ENCODE measurements at places on chromosomes 6 and 20.

GRCh38 chr6:144214622-144215401 lies 64.5 kb downstream of the STX11 start:
- DNase-seq = no peak

- DNase-seq = no peak
Measured at GRCh38 chr20:56592211-56592610, 36.9 kb upstream of the TFAP2C start.

DNA sequence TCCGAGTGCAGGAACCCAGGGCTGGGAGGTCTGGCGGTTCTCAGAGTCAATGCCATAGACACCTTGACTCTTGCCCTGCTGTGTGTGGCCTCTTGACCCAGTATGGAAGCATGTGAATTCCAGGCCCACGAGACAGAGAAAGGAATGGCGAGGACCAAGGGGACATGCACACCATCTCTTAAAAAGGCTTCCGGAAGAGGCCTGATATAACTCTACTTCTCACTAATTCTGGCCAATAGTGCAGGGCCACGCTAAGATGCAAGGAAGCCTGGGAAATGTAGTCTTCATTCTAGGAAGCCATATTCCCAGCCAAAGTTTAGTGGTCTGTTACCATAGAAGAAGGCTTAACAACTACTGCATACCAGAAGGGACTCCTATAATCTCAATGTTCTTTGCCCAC lies 177.0 kb upstream of the KCNG1 start:
- no peak for DNase-seq

DNA sequence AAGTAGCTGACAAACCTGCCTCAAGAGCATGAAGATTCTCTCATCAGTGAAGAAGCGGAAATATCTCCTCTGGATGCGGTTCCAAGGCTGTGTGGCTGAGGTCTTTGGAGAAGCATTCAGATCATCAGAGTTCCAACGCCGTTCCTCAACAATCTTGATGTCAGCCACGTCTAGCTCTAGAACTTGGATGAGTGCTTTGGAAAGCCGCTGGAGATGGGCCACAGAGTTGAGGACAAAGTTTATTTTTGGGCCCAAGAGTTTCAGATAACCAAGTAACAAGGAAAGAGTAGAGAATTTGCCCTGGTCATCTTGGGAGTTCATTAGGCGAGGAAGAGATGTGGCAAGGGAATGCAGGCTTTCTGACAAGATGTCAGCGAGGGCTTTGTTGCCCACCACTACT lies 20.9 kb downstream of the TTI1 start:
- no peak for DNase-seq

DNA sequence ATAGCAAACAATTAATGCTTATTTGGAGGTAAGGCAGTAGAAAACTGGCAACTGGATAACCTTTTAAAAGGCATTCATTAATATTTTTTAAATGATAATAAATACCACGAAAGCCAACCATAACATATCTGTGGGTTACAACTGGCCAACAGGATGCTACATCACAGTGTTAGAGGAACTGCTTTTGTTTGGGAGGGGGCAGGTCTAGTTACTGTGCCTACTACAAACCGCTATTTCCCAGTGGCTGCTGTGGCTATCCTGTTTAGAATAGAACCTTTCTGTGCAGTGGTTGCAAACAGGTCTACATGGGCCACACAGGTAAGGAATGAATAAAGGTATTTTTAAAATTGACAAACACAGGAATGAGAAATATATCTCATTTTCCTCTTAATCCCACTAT lies 976 bp downstream of the PIGT start:
- DNase-seq = no peak

DNA sequence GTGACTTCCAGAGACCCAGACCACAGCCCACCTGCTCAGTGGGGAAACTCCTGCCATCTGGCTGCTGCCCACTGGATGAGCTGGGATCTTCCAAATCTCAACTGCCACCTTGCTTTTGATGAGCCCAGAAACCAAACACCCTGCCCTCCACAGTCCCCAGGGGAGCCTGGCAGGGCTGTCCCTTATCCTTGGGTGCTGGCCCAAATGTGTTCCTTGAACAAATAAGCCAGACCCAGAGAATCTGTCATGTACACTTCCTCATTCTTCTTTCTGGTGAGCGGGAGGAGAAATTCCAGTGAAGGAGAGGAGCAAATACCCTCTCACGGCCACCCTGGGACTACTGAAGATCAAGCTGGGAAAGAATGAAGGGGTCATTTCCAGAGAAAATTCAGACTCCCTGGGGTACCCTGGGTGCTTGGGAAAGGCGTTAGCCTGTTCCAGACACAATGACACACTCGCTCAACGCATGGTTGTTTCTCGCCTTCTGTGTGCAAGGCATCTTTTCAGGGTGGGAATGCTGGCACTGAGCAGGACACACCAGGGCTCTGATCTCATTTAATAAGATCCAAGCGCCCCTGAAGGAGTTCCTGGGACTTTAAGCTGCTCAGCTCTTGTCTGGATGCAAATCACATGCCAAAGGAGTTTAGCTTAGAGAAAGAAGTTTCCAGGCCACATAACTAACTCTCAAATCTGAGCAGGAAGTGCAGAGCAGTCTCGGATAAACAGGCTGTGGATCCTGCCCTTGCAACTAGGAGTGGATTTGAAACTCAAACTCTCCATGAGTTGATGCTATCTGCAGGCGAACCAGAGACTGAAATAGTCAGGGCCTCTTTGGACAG lies 38.5 kb downstream of the PXDC1 start:
- no peak for DNase-seq

- DNase-seq = no peak
Measured at GRCh38 chr6:31287619-31288018, 15.7 kb upstream of the HLA-C start.

- DNase-seq = no peak
Measured at GRCh38 chr6:7933794-7934193, 23.2 kb upstream of the TXNDC5 start.

GRCh38 chr20:62897666-62898065 lies 28.6 kb downstream of the DIDO1 start:
- DNase-seq = no peak

DNA sequence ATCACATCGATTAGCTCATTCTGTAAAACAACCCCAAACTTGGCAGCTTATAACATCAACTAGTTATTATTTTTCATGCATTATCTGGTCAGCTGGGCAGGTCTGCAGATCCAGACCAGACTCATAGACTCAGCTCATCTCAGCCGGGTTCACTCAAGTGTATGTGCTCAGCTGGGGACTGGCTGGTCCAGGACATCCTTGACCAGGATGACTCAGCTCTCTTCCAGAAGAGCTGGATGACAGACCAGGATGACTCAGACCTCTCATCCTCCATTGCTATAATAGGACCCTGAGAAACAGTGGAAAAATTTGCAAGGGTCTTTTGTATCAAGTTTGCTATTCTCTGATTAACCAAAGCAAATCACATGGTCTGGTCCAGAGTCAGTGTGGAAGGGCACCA lies 312.5 kb upstream of the PLCB4 start:
- DNase-seq = no peak

- no peak for DNase-seq
Measured at GRCh38 chr6:128704601-128705000, 178.3 kb upstream of the LAMA2 start.

GRCh38 chr6:87225937-87226336 lies 70.6 kb downstream of the ZNF292 start:
- DNase-seq = no peak

DNA sequence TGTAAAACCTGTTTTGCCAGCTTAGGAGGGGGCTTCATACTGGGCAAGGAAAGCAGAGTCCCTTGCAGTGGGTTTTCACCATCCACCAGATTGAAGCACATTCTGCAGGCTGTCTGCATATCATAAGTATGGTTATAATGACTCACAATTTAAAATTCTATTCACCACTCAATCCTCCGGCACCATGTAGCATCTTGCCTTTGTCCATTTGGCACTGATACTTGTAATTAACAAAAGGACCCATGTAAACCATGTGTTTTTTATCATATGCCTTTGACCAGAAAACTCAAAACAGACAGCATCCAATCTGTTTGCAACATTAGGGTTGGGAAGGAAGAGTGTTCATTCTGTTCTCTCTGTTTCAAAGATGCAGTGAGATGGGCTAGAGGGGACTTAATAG lies 3.0 kb downstream of the CD83 start:
- DNase-seq = no peak

DNA sequence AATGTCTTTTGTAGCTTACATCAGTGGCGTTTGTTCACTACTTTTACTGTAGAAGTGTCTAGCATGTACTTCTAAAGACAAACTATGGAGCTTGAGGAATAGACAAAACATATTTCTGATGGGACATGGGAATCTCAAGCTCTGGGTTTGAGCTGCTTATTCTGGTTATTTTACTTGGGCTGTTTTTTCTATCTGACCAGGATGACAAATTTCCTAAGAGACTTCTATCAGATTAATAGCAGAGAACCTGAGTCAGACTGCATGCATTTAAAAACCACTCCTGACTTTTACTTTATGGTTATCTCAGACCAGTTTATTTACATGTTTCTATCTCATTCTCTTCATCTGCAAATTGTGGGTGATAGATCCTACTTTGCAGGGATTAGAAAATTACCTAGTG lies 1282.3 kb upstream of the GJE1 start:
- DNase-seq = no peak

DNA sequence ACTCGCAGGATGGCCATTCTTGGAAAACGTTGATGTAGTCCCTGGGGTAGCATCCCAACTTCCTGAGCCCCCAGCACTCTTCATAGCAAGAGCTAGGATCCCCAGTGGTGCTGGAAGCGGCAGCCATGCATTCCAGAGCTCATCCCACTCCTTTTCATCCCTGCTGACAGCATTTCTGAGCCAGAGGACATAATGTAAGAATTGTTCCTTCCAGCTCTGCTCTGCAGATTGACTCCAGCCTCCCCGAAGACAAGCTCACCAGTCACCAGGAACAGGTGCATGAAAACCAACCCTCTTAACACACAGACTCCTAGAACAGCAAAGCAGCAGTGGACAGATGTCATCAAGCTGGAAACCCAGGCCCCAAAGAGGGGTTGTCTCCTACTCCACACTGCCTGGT lies 3.8 kb downstream of the SLC13A3 start:
- no peak for DNase-seq

GRCh38 chr20:58657986-58658385 lies 6.9 kb downstream of the STX16 start:
- no peak for DNase-seq

- DNase-seq = no peak
Measured at GRCh38 chr20:20955892-20956291, 150.3 kb downstream of the LINC00237 start.

- DNase-seq = no peak
Measured at GRCh38 chr6:16240589-16241320, 2.4 kb downstream of the GMPR start.

DNA sequence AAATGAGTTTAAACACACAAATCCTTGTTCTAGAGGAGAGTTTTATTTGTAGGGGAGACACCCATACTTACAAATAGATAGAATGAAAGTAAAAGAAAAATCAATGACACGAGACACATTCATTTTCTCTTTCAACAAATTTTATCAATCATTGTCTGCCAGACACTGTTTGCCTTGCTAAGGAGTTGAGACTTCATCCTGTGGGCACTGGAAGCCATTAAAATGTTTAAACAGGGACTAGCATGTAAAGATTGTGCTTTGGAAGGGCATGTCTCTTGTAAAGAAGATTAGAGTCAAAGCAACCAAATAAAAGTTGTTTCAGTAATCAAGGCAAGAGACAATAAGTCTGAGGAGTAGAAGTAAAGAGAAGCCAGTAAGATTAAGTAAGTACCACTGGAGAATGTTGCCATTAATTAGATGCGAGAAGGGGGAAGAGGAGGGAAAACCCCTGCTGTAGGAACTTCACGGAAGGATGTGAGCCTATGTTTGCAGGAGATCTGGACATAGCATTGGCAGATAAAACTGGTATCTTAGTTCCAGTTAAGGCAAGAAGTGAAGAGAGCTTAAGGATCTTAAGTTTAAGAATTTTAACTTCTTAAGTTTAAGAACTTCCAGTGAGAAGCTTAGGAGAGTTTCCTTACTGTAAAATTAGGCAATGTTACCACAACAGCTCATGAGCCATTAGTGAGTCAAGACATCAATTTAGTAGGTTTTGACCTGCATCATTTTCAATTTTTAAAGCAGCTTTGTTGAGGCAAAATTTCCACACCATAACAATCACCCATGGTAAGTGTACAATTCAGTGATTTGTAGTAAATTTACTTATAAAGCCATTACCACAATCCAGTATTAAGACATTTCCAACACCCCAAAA lies 117.0 kb upstream of the UST start:
- no peak for DNase-seq

GRCh38 chr20:58633161-58634053 lies 17.7 kb upstream of the STX16 start:
- no peak for DNase-seq
